ENCODE measurements at places on chromosomes 1 and 21. TPM values are rescaled to one million over a fixed set of nuclear protein-coding genes. Genes with fewer than 3 reads are reported as not detected.

DNA sequence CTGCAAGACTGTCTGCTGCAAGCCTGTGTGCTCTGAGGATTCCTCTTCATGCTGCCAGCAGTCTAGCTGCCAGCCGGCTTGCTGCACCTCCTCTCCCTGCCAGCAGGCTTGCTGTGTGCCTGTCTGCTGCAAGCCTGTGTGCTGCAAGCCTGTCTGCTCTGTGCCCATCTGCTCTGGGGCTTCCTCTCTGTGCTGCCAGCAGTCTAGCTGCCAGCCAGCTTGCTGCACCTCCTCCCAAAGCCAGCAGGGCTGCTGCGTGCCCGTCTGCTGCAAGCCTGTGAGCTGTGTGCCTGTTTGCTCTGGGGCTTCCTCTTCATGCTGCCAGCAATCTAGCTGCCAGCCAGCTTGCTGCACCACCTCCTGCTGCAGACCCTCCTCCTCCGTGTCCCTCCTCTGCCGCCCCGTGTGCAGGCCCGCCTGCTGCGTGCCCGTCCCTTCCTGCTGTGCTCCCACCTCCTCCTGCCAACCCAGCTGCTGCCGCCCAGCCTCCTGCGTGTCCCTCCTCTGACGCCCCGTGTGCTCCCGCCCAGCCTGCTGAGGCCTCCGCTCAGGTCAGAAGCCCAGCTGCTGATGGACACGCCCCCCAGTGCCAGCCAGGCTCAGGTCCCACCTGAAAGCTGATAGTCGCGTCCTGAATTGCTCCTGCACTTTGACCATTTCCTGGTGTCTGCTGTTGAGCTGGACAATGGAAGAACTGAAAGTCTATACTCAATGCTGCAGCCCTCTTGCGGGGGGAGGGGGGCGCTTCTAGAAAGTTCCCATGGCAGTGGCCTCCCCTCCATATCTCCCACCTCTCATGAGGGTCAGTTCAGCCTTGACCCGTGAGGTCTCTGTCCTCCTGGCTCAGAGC is 1.2 kb downstream of the KRTAP10-4 start:
- peak; percentile 39 for DNase-seq
- no peaks in the 10 kb centered on the region for H3K4me1 ChIP-seq
- H3K4me3 ChIP-seq, result no peak overlapping the region
- H3K27me3 ChIP-seq, result no peaks in the 10 kb centered on the region

DNA sequence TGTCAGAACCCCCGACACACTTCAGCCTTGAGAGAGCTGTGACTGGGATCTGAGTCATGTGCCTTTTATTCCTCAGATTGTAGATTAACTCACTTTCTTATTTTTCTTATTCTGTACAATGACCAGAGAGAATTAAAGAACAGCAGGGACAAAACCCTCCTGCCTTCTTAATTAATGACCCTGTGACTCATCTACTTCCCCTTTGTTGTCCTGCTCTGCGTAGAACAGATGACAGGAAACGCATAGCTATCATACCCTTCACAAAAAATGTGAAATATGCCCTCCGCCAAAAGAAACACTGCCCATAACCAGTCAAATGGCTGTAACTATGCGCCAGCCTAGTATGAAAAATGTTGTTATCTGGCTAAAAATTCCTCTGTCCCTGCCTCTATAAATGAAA is 9.1 kb upstream of the PADI2 start:
- H3K4me1 ChIP-seq, result peaks cover 21% of the 10 kb centered on the region
- no peak for DNase-seq
- H3K4me3 ChIP-seq, result no peak overlapping the region
- H3K27me3 ChIP-seq, result no peaks in the 10 kb centered on the region
- no peaks in the 10 kb centered on the region for H3K36me3 ChIP-seq
- H3K27ac ChIP-seq, result peak overlapping the region; percentile 72

GRCh38 chr1:197333041-197333440 is 65.0 kb downstream of the CRB1 start:
- H3K4me1 ChIP-seq, result no peaks in the 10 kb centered on the region
- no peaks in the 10 kb centered on the region for H3K36me3 ChIP-seq
- H3K27me3 ChIP-seq, result no peaks in the 10 kb centered on the region

GRCh38 chr1:156590326-156591180 is 1.0 kb upstream of the NAXE start:
- H3K27ac ChIP-seq, result peak overlapping the region; percentile 83
- peaks cover 18% of the 10 kb centered on the region for H3K4me1 ChIP-seq
- H3K4me3 ChIP-seq, result peak overlapping the region; percentile 85
- no peaks in the 10 kb centered on the region for H3K27me3 ChIP-seq
- no peak for DNase-seq
- H3K36me3 ChIP-seq, result peaks cover 22% of the 10 kb centered on the region

CITED4 gene
- total RNA-seq, result 13.9 TPM

DNA sequence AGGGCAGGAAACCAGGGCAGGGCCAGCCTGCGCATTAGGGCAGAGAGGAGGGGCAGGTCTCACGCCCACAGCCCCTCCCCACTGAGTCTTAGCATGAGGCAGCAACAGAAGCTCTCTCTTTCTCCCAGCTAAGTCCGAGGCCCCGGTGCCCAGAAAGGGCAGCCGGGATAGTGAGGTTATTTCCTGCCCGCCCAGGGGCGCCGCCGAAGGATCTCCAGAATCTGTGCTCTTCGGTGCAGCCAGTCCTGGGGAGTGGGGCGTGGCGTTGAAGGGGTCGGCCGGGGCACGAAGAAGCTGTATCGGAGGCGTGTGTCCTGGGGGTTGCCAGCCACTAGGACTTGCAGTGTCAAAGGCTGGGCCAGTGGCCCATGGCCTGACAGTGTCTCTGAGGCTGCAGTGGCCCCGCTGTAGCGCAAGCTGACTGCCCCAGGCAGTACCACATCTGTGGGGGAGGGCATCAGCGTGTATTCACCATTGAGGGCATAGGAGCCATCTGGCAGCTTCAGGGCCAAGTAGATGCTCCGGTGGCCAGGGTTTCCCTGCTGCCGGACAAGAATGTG is 7.8 kb downstream of the ADAMTS4 start:
- H3K4me1 ChIP-seq, result peaks cover 45% of the 10 kb centered on the region
- no peak overlapping the region for H3K27ac ChIP-seq
- H3K27me3 ChIP-seq, result no peaks in the 10 kb centered on the region
- no peak overlapping the region for H3K4me3 ChIP-seq

GRCh38 chr1:16153999-16154673 is 1.7 kb downstream of the EPHA2 start:
- H3K27ac ChIP-seq, result peak overlapping the region; percentile 93
- no peak for DNase-seq
- peaks cover 69% of the 10 kb centered on the region for H3K4me1 ChIP-seq
- H3K36me3 ChIP-seq, result peaks cover 10% of the 10 kb centered on the region
- peak overlapping the region; percentile 78 for H3K4me3 ChIP-seq

GUCA2B gene
- not detected for total RNA-seq

PIK3C2B gene
- total RNA-seq, result 50.5 TPM

RNU1-1 gene
- total RNA-seq, result 6,803 TPM

- H3K36me3 ChIP-seq, result no peaks in the 10 kb centered on the region
- no peaks in the 10 kb centered on the region for H3K4me1 ChIP-seq
- no peak for DNase-seq
- H3K27ac ChIP-seq, result no peak overlapping the region
- H3K27me3 ChIP-seq, result no peaks in the 10 kb centered on the region
Observed at GRCh38 chr1:22893292-22893691, 79.4 kb downstream of the LACTBL1 start.
